ENCODE measurements at places on chromosomes 13 and 19.

- DNase-seq = no peak
Observed at GRCh38 chr19:35777086-35777841, 1.9 kb downstream of the ARHGAP33 start.

DNA sequence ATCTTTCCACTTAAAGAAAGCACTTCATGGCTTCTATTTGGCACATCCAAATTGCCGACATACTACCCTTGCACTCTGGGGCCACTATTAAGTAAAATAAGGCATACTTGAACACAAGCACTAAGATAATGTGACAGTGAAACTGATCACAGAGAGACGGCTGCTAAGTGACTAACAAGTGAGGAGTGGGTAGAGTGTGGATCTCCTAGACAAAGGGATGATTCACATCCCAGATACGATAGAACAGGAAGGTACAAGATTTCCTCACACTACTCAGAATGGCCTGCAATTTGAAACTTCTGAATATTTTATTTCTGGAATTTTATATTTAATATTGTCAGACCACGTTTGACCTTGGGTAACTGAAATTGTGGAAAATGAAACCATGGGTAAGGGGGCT lies 1721.8 kb upstream of the SPRY2 start:
- DNase-seq = no peak

DNA sequence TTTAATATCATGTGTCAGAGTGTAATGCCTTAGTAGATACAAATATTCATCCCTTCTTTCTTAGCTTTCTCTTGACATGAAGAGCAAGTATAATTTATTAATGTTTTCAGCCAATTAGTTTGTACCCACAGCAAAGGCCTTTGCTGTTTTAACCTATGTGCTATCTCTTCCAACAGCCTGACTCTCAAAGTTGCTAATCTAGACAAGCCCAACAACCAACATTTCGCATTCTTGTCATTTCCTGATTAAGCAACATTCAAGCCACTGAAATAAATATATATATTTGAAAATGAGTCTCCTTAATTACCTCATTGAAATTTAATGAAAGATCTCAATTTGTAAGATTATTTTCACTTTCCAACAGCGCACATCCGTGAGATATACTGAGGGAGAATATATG lies 18.5 kb downstream of the EPSTI1 start:
- no peak for DNase-seq

GRCh38 chr13:39675904-39676303 lies 20.4 kb downstream of the COG6 start:
- DNase-seq = no peak

DNA sequence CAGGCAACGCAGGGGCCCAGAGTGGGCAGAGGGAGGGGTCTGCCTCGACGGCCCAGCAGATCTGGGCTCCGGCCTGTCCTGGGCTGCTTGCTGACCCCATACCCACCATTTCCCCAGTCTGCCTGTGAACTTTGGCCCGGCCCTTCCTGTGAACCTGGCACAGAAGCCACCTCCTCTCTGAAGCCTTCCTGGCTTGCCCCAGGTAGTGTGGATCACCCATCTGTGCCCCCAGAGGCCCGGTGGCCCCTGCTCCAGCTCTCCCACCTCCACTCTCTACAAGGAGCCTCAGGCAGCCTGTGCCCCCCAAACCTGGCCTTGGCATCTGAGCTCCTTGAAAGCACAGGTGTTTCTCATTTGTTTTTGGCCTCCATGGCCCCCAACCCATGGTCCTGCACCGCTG lies 15.7 kb downstream of the PLEKHF1 start:
- DNase-seq = no peak

GRCh38 chr13:114149774-114150740 lies 17.6 kb upstream of the RASA3 start:
- no peak for DNase-seq
